Esophagus mucosa (tissue), 1 donor: ENCODE measurements at places on chromosomes 7 and 10.

- peak; percentile 80 for ATAC-seq
These were observed 106.7 kb downstream of the SNX10 start for GRCh38 chr7:26398427-26398755.

DNA sequence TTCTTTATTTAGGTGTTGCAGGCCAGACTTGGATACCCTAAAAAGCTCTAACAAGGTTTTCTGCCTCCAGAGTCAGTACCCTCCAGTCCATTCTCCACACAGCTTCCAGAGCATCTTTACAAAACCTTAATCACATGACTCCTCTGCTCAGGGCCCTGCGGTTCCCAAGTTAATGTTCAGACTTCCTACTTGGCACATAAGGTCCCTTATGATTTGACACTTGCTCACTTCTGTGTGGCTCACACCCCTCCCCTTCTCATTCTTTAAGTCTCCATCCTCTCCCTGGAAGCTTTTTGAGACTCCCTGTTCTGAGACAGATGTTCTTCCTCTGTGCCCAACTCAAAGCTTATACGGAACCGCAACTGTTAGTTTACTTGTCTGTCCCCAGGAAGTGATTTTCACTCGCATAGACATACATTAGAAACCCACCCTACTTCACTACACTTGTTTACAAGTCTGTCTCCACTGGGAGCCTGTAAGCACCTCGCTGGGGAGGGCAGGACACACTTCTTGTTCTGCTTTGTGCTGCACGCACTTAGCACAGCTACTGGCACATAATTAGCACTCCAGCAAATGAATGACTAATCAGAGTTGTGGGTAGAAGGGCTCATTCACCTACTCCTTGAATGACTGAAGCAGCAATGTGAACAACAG lies 154.3 kb upstream of the LAMB4 start:
- ATAC-seq: no peak

DNA sequence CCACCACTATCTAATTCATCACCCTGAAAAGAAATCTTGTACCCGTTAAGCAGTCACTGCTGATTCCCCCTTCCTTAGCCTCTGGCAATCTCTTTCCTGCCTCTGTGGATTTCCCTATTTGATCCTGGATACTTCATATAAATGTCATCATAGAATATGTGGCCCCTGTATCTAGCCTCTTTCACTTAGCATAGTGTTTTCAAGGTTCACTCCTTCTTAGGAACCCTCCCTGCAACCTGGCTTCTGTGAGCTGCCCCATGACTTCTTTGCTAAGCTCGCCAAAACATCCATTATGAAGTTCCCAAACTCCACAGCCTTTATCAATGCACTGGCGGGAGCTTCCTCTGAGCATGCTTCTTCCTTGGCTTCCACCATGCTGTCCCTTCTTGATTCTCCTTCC lies 70.8 kb upstream of the PDZD8 start:
- ATAC-seq: no peak

GRCh38 chr7:141184532-141185190 lies 110.8 kb downstream of the TMEM178B start:
- no peak for ATAC-seq

DNA sequence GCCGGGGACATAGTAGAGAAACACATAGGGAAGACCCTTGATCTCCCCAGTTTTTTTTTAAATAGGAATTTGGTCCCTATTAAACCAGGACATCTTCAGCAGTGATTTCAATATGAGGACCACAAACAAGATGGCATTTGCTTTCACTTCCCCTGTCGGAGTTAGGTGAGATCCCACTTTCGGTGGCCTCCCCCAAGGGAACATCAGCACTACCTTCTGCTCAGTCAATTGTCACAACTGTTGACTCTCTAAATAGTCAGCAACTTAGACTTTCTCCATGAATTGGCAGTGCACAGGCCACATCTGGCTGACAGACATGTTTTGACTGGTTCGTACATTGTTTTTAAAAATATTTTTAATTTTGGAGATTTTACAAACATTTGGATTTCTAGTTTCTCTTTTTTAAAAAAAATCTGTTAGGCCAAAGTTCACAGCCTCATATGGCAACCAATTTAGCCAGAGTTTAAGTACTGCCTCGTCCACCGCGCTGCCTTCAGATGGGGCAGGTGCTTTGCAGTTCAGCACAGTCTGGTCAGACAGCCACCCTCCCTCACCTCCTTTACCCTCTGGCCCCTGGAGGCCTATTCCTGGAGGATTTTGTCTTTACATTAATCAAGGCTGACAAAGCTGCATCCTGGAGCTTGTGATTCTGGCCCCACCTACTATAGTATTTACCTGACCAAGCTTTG lies 139.2 kb upstream of the PRR15 start:
- no peak for ATAC-seq

DNA sequence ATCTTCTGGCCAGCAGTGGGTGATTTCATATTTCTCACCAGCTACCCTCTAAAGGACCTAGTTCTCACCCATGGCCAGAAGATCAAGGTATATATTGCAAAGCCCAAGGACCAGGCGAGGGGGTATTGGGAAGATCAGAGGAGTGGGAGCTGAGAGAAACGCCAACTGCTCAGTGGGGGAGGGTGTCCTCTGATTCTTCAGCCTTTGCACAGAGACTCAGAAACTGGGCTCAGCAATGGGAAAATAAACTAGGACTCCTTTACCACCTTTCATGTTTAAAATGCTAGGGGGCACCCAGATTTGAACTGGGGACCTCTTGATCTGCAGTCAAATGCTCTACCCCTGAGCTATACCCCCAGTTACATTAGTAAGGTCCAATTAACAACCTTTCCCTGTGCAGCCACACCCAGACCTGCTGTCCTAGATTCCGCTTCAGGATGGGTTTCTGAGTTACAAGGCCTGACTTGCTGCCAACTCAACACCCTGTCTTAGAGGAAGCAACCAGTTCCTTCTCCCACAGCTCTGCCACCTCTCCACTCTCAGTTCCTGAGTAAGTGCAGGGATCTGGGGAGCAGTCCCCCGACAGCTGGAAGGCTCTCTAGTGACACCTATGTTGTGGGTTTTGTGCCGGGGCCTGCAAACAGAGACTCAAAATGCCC lies 93.5 kb downstream of the ZNF783 start:
- peak; percentile 95 for ATAC-seq

- no peak for ATAC-seq
These were observed 5.6 kb downstream of the HTRA1 start for GRCh38 chr10:122466951-122467381.

- ATAC-seq: no peak
These were observed 149.8 kb downstream of the CCSER2 start for GRCh38 chr10:84478151-84478550.

DNA sequence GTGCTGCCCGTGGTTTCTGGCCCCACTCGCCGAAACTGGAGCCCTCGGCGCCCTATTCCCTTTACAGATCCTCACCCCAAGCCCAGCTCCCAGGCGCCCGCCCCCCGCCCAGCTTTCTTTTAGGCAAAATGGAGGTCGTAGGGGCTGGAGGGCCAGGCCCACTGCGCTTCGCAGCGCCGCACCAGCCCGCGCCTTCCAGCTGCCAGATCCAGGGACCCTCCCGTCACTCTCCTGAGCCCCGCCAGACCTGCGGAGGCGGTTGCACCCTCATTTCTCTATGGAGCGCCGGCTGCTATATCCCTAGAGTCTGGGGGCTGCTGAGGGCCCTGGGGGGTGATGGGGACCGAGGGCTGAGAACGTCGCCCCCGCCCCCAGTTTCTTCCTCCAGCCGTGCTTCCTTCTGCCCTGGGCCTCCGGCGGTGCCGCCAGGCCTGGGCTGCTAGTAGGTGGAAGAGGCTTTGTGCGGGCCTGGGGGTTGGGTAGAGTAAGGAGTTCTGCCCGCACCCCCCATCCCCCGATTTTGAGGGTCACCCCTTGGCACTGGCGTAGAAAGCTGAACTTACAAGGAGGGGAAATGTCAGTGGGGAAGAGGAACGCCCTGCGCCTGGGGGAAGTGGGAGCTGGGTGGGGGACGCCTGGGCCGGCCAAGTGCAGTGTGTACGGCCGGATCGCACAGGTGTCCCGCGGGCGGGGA lies 1.0 kb downstream of the GNB2 start:
- no peak for ATAC-seq

- ATAC-seq: no peak
These were observed 733.9 kb upstream of the PHF14 start for GRCh38 chr7:10239695-10240345.

DNA sequence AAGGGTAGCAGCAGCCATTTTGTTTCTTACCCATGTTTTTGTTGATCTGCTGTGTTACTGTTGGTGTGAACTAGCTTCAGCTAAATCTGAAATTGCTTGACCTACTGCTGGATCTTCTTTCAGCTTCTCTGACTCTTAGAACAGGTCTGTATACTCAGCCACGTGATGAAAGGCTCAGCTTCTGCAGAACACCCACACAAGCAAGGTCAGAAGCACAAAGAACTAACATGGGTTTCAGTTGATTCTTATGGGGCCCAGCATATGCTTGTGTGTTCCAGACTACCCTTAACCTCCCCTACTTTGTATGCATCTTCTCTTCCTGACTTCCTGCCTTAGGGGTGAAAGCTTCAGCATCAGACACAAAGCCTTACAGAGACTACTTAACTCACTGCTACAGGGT lies 186.8 kb downstream of the HGF start:
- no peak for ATAC-seq

- no peak for ATAC-seq
These were observed 3.3 kb downstream of the CYP2E1 start for GRCh38 chr10:133530506-133530905.

DNA sequence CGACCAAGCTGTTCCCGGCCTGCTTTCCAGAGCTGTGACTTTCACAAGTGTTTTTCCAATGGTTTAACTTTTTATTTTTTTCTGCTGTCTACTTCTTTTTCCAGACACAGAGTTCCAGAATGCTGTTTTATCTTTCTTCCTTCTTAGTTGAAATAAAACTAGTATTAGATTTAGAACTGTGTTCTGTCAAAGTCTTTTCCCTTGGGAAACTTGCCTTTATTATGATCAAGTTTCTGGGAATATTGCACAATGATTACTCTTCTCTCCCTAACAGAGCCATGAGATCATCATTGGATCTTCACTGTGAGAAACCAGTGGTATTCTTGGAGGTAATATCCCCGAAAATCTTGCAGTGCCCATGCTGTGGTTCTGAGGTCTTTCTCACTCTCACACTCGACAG lies 104.9 kb upstream of the KCND2 start:
- ATAC-seq: no peak

DNA sequence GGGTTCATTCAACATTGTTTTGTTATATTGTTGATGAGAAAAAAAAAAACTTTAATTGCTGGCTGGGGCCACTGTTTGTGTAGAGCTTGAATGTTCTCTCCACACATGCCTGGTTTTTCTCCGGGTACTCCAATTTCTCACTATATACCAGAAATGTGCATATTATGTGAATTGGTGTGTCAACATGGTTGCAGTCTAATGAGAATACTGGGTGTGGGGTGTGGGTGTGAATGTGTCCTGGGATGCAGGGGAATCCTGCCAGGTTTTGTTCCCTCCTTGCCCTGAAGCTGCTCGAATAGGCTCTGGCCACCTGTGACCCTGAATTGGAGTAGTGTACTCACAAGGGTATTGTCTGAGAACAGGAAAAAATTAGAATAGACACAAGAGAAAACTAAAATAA lies 81.4 kb downstream of the VIM start:
- ATAC-seq: no peak

GRCh38 chr10:76922666-76923065 lies 714.9 kb downstream of the KCNMA1 start:
- ATAC-seq: no peak

DNA sequence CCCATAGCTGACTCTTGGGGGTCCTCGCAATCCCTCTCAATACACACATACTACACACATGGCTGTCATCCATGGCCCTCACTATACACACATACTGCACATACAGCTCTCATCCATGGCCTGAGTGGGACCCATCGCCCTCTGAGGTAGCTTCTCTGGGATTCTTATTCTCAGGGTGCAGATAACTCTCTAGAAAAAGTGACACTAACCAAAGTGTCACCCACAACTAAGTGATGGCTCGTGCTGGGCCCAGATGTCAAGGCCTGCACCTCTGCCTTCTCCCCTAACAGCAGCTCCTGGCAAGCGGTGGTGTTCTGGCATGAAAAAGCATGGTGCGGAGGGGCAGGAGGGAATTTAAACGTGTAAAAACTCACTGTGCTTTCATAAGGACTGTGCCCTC lies 62.7 kb upstream of the ZPBP start:
- no peak for ATAC-seq

DNA sequence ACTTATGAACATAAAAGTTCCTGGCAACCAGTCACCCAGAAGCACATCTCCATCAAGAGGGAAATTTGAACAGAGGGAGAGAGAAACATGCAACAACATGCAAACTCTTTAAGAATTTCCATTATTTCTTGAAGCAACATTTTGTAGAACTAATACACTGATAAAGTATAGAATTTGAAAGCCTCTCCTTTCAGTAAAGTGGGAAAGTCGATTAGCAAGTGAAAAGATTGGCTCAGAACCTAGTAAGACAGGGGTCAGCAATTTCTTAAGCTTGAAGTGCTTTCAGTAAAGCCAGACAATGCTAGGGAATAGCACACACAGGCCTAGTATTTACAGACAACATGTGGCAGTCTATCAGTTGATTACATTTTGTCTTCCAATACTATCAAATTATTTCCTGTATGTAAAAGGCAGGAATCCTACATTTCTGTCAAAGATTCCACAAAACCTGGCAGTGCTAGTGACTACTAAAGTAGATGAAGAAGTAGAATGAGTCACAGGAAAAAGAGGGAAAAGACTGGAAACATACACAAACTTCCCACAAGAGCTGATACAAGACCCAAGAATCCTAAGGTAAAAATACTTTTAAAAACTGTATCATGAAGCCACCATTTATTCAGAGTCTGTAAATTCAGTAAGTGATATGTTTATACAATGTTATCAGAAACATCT lies 25.2 kb downstream of the DNAJC1 start:
- no peak for ATAC-seq

DNA sequence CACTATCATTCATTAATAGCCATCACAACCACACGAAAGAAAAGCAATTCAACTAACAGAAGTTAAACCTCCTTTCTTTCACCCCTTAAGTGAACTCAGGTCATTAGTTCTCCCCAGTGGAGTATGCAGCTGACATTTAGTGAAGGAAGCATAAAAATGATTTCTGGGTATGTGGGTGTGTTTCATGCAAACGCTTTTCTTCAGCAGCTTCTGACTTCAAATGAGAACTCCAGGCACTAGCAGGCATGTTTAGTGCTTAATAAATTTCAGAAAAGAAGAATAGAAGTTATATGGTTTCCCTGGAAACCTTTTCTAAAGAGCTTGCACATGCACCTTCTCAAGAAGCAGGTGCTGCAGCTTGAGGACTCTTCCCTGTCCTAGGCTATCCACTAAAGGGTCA lies 62.5 kb downstream of the PIK3CG start:
- no peak for ATAC-seq

DNA sequence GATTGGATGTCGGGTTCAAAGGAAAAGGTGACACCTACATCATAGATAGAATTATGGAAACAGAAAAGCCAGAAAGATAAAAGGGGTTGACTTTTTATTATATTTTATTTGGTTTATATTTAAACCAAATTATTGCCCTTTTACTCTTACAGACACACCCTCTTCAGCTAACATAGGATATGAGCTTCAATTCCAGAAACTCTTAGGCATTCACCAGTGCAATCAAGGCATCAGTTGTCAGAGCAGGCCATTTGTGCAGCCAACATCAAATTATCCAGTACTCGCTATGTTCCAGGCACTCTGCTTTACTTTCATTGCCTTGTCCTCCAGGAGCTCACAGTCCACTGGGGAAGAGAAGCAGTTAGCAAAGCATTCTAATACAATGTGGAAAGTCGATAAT lies 347.5 kb downstream of the TFEC start:
- no peak for ATAC-seq
